ENCODE measurements at places on chromosomes 2 and 18.

- peak; percentile 19 for DNase-seq
Observed at GRCh38 chr2:47054868-47055267, 100.2 kb downstream of the STPG4 start.

- DNase-seq: no peak
Observed at GRCh38 chr2:84846041-84846663, 34.7 kb downstream of the TRABD2A start.

DNA sequence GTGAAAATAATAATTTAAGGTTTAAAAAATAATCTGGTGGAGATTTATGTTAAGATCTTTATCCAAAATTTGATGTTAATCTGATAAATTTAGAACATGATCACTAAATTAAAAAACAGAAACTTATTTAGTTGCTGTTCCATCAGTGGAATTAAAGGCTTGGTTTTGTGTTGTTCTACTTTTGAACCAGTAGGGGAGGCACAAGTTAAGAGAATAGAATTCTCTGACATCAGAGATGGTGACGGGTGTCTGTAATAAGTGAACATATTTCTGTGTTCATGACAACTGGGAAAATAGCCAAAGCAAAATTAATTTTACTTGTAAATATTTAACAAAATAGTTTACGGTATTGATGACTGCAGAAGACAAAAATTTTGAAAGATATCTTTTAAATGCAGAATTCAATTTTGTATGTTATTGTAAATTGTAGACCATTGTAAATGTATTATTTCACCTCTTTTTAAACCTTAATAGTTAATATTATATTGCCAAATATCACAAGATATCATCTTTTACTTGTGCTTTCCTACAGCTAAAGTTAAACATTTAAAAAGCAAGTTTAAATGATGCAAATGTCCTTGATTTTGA, 106.0 kb downstream of the UBR3 start:
- peak; percentile 23 for DNase-seq

GRCh38 chr2:72932045-72932740, 14.9 kb downstream of the EMX1 start:
- DNase-seq: no peak

DNA sequence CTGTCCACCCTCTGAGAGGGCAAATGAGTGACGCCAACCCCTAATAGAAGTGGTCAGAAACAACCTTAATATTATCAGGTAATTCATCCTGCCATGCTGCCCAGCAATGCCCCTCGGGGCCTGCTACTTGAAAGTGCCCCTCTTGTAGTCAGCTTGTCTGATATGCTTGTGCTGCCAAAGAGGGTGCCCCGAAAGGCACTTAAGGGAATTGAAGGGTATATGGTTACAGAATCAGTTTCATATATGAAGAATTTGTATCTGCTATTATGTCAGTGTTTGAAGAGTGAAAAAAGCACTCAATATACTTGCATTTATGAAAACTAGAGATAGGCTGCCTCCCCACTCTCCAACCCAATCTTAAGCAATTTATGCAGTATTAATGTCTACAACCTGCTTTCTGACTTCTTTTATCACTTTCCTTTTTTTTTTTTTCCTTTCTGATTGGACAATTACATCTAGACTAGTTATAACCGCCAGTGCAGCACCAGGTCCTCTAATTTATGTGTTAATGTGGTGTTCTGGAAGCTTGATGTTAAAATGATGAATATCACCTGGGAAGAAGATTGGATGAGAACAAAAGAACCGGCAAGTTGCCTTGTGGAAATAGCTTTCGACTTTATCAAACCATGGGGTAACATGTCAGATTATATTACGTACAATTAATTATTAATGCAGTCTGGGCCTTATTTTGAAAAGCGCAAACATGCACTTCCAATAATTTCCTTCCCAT, 646.9 kb upstream of the ACVR2A start:
- peak; percentile 2 for DNase-seq

DNA sequence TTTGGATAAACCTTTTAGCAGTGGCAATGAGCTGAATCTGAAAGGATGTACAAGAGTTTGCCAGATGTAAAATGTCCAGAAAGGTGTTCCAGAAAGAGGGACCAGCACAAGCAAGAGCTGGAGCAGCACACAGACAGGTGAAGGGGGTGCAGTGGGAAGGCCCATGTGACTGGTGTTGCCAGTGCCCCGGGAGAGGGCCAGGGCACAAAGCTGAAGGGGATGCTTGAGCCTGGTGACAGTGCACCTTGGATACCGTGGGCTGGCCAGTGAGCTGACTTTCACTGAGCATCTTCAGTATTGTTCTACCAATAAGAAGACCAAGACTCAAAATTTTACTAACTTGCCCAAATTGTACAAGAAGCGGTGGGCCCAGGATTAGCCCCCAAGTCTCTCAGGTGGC, 132.3 kb upstream of the ALPP start:
- DNase-seq: no peak

DNA sequence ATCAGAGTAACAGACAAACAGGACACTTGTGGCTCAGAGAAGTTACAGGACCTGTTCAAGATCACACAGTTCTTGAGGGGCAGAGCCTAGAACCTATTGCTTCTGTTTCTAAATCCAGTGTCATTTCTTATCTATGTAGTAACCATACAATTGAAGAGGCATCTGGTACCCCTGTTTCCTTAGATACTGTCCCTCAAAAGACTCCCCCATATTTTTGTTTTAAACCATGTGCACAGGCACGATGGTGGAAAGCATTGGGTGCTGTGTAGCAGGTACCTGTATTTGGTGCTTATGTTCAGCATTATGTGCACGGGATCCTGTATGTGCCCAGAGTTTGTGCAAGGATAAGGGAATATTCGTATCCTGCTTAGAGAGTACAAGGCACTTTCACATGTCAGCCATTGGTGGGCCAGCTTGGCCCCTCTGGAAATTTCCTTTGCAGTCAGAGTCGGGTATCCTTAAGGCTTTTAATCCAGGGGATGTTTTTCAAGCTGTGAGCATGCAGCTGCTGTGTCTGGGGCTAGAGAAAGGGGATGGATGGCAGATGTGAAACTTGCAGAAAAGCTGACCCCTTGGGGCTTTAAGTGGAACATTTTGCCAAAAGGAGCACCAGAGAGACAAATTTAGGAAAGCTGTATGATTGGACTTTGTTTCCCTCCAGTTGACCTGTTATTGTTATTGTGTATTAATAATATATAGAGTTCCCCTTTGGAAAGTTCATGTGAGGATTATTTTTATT, 2.1 kb downstream of the LBH start:
- DNase-seq: no peak

DNA sequence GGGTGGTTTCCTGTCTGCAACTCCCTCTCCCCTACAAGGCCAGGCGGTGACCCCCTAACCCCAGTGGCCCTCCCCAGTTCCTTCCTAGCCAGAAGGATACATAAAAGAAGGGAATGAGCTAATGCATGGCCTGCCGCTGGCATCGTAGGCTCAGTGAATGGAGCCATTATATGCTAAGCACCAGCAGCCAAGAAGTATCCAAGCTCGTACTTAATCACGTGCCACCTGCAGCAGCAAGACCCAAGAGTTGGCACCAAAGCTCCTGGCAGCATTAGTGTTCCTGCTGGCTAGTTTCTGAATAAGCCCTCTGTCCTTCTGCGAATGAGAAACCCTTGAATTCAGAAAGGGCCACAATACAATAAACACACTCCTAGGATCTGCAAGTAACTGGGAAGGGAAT, 4.3 kb downstream of the DBI start:
- DNase-seq: no peak

DNA sequence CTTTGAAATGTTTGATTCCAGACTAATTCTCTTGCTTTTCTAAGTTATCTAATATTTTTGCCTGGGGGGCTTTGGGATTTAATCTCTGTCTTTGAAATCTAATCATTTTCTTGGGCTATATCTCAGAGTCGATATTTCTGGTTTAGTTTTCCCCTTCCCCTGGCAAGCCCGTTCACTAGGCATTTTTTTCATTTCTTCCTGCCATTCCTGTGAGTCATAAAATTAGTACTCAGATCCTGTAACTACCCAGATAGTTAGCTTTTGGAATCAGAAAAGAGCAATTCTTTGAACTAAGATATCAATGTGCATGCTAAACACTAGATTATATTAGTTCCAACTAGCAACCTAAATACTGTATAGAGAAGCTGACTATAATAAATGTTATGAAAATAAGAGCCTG, 29.4 kb upstream of the RNF149 start:
- no peak for DNase-seq

- DNase-seq: no peak
Observed at GRCh38 chr18:34848695-34849094, 138.6 kb downstream of the DTNA start.

- DNase-seq: no peak
Observed at GRCh38 chr2:101985793-101986164, 6.0 kb upstream of the IL1R2 start.

DNA sequence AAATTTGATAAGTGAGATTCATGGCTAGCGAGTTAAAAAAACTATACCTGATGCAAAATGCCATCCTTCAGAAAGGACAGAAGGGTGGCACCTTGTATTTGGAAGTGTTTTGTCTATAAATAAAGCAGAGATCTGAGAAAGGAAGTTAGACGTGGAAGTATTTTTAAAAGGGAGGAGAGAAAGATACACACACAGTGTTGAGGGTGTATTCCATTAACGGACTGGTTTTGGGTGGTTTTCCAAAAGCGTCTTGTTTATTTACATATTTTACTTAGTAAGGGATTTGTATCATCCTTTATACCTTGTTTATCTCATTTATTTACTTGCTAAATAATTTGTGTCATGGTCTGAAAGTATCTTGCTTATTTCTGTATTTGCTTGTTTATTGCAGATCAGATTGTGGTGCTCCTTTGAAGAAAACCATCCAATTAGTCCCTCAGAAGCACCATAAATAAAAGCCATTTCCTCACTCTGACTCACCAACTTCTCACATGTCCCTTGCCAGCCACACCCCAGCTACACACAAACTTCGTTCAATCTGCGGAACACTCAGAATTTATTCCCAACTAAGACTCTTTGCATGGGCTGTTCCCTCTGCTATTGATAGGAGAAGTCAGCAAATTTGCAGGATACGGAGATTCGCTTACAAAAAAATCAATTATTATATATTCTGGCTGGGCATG, 90.8 kb downstream of the FAM124B start:
- DNase-seq: no peak

DNA sequence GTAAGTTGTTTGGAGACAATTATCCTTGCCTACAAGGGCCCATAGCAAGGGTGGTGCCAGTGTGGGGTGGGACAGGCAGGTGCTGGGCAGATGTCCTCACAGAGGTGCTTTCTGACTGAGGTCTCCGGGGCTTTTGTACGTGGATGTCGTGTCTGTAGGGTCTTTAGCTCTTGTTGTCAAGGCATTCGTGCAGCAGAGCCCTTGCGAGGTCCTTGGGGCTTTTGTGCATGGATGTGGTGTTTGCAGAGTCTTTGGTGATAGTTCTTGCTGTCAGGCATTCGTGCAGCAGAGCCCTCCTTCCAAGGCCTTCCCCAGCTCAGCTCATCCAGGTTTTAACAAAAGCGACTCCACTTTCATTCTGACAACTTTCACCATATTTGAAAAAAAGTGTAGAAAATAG, 116.0 kb upstream of the TMEM18 start:
- no peak for DNase-seq

GRCh38 chr2:102558463-102558862, 60.9 kb upstream of the SLC9A2 start:
- no peak for DNase-seq

GRCh38 chr18:24656050-24656449, 195.6 kb downstream of the HRH4 start:
- DNase-seq: no peak

GRCh38 chr2:190964170-190964795, 49.7 kb downstream of the STAT1 start:
- DNase-seq: no peak

- no peak for DNase-seq
Observed at GRCh38 chr2:197647961-197648690, 27.3 kb downstream of the RFTN2 start.

- DNase-seq: no peak
Observed at GRCh38 chr2:58484221-58484620, 243.1 kb upstream of the FANCL start.

DNA sequence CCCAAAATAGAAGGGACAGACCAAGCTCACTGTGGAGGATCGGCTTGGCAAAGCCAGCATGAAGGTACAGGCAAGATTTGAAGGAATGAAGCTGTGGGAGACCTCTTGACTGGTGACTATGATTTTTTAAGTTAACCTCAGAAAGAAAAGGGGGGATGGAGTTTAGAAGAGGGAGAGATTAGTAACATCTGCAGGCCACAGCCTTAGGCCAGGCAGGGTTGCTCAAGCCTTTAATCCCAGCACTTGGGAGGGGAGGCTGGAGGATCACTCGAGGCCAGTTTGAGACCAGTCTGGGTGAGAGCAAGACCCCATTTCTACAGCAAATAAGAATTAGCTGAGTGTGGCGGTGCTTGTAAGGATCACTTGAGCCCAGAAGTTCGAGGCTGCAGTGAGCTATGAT, 46.6 kb downstream of the ZNF532 start:
- no peak for DNase-seq

GRCh38 chr2:106956416-106956815, 70.4 kb upstream of the ST6GAL2 start:
- no peak for DNase-seq

DNA sequence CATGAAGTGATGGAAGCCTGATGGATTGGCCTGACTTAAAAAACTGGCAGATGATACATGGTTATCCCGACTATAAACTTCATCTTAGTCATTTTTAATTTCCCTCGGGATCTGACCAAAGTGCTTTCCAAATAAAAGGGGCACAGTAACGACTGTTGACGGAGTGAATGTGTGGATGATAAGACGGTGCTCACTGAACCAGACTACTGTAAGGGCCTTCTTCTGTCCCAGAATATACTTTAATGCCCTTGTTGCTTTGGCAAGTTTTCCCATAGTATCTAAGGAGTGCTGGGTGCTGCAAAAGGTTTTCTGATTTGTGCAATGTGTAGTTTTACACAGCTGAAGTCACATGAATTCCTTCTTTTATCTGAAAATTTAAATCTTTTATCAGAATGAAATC, 373.5 kb downstream of the DSEL start:
- no peak for DNase-seq

DNA sequence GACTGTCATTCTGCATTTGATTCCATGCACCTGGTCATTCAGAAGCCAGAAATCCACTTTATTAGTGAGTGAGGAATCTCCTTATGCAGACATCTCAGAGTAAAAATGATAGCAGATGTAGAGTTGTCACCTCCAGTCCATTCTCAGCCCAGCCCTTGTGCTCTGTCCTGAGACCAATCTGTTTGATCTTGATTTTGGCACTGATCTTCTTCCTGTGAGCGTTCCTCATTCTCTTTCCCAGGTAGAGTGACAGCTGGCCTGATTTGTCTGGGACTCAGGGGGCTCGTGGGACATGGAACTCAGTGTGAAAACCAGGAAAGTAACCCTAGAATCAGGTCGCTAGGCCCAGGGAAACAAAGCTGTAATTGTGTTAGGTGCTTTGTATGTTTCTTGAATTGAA, 8.9 kb downstream of the ARHGAP25 start:
- DNase-seq: no peak

GRCh38 chr2:39728941-39729351, 50.1 kb downstream of the THUMPD2 start:
- DNase-seq: no peak

Data from NCI-H1105 (cell line).